ENCODE measurements at places on chromosomes 16 and 17. TPM values are rescaled to one million over a fixed set of nuclear protein-coding genes. Genes with fewer than 3 reads are reported as not detected.

- DNase-seq = no peak
These were observed 147.0 kb downstream of the ABCA8 start for GRCh38 chr17:68807998-68808772.

DNA sequence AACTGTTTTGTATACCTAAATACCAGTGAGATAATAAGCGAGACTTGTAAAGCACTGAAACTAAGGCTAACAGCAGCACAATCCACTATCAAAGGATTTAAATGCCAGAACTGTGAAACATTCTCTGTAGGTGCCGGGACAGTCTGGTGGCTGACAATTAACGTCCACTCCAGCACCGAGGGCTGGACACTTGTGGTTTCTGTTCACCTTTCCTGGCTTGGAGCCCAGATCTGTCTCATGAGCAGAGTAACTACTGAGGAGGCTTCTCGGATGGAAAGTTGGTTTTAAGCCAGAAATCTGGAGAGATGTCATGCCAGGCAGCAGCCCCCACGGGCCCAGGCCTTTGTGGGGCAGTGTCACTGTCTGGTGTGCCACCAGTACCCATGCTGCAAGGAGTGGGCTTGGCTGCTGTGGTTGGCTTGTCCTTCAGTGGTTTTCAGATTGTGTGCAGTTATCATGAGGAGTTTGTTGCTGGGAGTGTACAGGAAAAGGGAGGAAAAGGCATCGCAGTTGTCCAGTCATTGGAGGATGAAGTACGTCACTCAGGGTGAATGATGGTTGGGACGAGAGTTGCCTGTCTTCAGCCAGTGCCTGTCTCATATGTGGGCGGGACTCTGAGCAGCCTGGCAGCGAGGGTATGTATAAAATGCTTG, 35.5 kb downstream of the UBN1 start:
- DNase-seq = no peak

GRCh38 chr16:14063618-14064581, 7.2 kb upstream of the MRTFB start:
- DNase-seq = no peak

CBX1 gene
- 34.0 TPM for total RNA-seq

PALB2 gene
- 10.8 TPM for total RNA-seq

CCL5 gene
- total RNA-seq = 4.0 TPM

Measured in mesenteric fat pad (tissue), 1 donor.